ENCODE measurements at places on chromosomes 5 and 9.

GRCh38 chr9:115200711-115201505, 83.0 kb upstream of the TNC start:
- DNase-seq: no peak

- DNase-seq: no peak
Observed at GRCh38 chr5:65198456-65199120, 283.1 kb downstream of the ADAMTS6 start.

DNA sequence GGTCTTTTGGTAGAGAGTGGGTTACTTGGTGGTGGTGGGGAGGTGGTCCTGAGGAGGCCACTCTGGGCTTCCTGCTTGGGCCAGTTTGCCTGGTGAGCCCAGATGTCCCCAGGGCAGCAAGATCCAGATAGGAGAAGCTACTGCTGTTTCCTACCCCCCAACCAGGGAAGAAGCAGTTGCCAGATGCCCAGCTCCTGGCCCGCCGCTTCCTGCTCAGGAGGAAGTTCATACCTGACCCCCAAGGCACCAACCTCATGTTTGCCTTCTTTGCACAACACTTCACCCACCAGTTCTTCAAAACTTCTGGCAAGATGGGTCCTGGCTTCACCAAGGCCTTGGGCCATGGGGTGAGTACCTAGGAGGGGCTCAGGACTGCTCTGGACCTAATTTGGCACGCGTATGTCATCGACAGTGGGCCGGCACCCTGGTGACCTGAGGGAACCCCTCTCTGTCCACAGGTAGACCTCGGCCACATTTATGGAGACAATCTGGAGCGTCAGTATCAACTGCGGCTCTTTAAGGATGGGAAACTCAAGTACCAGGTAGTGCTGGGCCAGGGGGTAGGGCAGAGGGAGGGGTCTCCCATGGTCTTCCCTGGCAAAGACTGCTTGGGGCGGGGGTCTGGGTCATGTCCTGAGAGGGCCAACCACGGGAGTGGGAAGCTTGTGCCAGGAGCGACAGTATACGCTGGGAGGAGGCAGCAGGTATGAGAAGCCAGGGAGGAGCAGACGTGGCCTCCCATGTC, 10.6 kb downstream of the PTGS1 start:
- DNase-seq: no peak

GRCh38 chr5:135053278-135053677, 19.2 kb upstream of the PITX1 start:
- no peak for DNase-seq

DNA sequence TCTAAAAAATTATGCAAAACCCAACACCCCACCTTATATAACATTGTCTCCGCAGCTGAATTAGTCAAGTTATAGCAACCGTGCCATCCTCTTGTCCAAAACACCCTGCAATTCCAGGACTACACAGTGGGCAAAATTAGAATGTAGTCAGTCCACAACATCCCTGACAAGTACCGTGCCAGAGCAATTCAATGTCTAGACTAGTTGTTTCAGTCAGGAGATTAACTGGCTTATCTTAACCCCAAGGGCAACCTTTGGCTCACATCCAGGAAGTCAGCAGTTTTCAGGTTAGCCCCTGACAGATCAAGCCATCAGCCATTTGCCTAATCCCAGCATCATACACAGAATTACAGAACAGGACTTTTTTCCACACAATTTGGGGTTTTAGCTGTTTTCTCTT, 240.8 kb upstream of the TMEM161B start:
- no peak for DNase-seq

- no peak for DNase-seq
Observed at GRCh38 chr5:74316064-74316603, 324.4 kb downstream of the ENC1 start.

- peak; percentile 33 for DNase-seq
Observed at GRCh38 chr5:62306896-62307689, 1.1 kb downstream of the KIF2A start.

GRCh38 chr5:17081142-17081541, 136.3 kb upstream of the BASP1 start:
- no peak for DNase-seq

- no peak for DNase-seq
Observed at GRCh38 chr5:53180538-53180937, 71.0 kb upstream of the MOCS2 start.

- no peak for DNase-seq
Observed at GRCh38 chr9:70883056-70883455, 238.4 kb downstream of the TRPM3 start.

GRCh38 chr9:38158628-38159027, 89.6 kb upstream of the SHB start:
- DNase-seq: no peak

DNA sequence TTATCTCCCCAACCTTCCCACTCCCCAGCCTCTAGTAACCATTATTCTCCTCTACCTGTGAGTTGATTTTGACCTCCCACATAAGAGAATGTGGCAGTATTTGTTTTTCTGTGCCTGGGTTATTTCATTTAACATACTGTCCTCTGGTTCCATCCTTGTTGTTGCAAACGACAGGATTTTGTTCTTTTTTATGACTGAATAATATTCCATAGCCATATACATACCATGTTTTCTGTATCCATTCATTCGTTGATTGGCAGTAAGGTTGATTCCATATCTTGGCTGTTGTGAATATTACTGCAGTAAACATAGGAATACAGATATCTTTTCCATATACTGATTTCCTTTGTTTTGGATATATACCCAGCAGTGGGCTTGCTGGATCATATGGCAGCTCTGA, 20.8 kb downstream of the GPBP1 start:
- DNase-seq: no peak

GRCh38 chr9:73683862-73684591, 532.4 kb downstream of the ANXA1 start:
- no peak for DNase-seq

- no peak for DNase-seq
Observed at GRCh38 chr9:98085058-98085457, 28.5 kb downstream of the NANS start.

GRCh38 chr5:149271716-149272563, at the start of gene AFAP1L1:
Gene AFAP1L1, plus strand, starts transcription at chr5:149271859. Its CDS starts 110 bp downstream, at chr5:149271969.
- peak; percentile 55 for DNase-seq

DNA sequence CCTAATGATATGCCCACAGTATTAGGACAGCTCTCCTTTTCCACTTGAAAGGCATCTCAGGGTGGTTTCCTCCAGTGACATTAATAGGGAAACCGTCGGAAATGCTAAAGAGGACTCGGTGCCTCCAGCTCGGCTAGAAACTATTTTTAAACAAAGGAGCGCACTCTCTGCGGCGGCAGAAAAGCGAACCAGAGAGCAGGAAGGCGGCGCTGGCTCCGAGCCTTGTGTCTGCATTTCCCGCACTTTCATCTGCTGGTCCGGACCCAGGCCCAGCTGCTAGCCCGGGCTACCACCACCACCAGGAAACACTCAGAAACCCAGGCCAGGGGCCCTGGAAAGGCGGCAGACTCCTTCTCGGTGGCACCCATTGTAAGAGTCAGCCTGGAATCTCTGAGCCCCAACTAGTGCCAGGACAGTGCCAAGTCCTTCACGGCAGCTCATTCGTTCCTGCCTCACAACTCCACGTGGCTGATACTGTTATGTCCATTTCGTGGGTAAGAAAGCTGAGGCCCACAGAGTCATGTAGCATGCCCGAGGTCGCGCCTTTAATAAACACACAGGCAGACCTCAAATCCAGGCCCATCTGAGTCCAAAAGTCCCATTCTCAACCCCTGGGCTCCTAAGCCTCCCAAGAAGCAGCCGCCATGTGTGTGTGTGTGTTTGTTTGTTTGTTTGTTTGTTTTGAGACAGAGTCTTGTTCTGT, 73.9 kb downstream of the VAV2 start:
- no peak for DNase-seq

DNA sequence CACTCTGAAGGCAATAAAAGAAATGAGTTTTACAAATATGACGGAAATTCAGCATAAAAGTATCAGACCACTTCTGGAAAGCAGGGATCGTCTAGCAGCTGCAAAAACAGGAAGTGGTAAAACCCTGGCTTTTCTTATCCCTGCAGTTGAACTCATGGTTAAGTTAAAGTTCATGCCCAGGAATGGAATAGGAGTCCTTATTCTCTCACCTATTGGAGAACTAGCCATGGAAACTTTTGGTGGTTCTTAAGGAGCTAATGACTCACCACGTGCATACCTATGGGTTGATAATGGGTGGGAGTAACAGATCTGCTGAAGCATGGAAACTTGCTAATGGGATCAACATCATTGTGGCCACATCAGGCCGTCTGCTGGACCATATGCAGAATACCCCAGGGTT, 93.5 kb upstream of the RGMB start:
- DNase-seq: no peak

DNA sequence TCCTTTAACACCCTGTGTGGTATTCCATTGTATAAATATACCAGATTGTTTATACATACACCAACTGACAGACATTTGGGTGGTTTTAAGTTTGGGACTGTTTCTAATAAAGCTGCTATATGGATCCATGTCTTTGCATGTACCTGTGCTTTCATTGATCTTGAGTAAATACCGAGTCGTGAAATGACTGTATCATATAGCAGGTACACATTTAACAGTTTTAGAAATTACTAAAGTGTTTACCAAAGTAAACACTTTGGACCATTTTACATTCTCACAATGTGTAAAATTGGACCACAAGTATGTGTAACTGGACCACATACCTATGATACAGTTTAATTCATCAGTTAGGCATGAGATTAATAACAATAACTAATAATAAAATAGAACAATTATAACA, 175.2 kb downstream of the FBXL17 start:
- DNase-seq: no peak

- no peak for DNase-seq
Observed at GRCh38 chr5:171835066-171835465, 49.4 kb downstream of the SMIM23 start.

DNA sequence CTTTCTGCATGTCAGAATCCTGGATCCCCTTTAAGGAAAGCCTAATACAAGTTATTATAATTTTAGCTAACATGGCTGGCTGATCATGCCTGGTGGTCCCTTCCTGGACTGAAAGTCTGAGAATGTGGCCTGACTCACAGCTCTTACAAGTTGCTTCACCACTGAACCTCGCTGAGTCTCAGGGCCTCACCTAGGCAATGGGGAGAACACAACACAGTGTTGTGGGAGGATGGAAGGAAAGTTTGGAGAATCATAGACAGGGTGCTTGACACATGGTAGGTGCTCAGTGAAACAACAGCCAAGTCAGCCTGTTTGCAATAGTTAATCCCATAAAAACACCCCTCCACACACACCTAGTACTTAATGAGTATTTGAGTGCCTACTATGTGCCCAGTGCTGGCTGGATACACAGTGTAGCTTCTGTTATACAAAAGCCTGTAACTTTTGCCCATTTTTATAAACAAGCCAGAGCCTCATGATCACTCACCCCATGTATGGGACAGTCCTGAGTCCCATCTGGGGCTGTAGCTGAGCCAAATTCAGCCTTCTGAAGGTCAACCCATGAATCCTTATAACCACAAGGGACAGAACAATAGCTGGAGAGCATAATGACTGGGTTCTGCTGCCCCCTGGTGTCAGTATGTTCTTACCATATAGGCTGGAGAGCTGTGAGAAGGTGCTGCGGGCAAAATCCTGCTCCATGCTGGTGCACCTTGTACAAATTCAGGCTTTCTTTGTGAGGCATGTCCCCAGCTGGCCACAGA, 3.9 kb downstream of the ACSL6 start:
- peak; percentile 22 for DNase-seq

GRCh38 chr9:101027236-101027635, 1.3 kb upstream of the PLPPR1 start:
- DNase-seq: no peak

DNA sequence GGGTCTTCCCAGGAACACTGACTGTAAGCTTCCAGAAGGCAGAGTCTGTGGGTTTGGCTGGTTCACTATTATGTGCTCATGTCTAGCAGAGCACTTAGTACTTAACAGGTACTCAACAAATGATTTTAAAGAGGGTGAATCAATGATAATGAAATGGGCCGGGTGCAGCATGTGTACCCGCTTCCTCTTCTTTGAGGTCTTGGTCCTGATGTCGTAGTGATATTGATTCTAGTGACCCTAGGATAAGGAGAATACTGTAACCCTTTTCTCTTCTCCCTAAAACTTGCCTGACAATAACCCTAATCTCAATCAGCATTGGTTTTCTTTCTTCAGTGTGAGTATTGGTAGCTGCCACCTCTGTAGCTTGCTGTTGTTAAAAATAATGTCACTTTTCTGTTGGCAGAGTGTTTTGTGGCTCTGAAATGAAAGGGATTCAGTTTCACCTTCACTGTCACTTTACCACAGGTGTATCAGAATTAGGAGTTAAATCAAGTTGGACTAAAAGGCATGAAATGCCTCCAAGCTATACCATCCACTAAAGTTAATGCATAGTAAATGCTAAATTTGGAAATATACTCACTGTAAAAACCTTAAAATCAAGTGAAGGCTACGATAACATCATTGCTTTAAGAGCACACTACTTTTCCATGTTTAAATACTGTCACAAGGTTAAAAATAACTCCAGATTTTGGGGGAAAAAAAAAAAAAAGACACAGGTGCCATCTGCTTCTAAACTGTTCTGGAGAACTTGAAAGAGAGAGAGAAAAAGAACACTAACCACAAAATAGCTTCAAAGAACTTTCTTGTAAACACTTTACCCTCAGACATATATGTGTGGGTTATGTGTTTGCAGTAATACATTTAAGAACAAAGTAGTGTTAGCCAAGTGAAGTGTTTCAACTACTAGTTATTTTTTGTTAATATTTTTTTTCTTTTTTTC, 6.0 kb downstream of the CAMK4 start:
- DNase-seq: no peak

DNA sequence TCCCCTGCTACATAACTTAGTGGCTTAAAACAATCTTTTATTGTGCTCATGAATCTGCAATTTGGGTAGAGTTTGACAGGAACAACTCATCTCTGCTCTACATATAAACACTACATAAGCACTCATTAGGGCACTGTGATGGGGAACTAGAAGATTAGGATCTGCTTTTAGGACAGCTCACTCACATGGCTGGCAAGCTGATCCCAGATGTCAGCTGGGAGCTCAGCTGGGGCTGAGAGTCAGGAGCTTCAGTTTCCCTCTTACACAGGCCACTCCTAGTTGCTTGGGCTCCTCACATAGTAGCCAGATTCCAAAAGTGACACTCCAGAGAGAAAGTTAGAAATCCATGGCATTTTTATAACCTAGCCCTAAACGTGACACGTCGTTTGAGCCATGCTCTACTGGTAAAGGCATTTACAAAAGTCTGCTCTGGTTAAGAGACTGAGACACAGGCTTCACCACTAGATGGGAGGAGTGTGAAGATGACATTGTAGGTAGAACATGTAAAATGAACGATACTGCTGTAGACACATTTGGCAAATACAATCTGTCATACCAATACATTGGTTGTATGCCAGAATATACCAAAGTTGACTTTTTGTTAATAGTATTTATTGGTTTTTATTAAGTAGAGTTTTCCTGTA, 23.6 kb downstream of the SCAI start:
- no peak for DNase-seq

- no peak for DNase-seq
Observed at GRCh38 chr5:39049315-39049714, 24.9 kb downstream of the RICTOR start.

DNA sequence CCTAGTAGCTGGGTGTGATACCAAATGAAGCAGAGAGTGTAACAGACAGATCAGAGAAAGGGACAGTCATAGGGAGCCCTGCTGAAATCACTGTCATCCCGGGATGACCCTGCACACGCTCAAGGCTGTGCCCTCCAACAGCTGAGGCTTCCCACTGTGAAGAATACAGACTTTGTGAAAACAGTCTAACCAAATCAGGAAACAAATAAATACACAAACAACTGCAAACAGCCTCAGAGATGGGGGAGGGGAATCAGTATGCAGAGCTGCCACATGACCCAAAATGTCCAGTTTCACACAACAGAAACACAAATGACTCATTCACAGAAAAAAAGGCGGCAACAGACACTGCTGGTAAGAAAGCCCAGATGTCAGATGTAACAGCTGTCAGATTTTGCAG, 101.9 kb downstream of the ADAMTS2 start:
- DNase-seq: no peak

GRCh38 chr5:168987543-168988300, 313.2 kb downstream of the SLIT3 start:
- DNase-seq: peak; percentile 33

All from SHP77 treated with DMSO at 0.1 percent for 48 hours (cell line).